ENCODE measurements at places on chromosomes 7 and 10.

- DNase-seq = no peak
These were observed 13.7 kb upstream of the USP6NL start for GRCh38 chr10:11625019-11625735.

DNA sequence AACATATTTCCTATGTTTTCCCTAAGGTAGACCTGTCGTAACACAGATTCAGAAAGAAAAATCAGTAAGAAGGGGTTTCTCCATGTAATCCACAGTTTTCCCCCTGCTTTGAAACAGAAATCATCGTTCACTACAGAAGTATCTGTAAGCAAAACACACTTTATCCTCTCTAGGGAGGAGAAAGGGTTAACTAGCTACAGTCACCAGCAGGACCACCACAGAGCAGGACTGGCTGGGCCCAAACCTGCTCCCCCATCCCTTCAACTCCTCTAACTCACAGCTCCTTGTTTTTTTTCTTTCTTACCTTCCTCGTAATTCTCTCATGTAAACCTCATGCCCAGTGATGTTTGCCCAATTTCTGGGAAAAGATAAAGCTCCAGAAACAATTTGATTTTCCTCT is 167.7 kb downstream of the RAPGEF5 start:
- no peak for DNase-seq

DNA sequence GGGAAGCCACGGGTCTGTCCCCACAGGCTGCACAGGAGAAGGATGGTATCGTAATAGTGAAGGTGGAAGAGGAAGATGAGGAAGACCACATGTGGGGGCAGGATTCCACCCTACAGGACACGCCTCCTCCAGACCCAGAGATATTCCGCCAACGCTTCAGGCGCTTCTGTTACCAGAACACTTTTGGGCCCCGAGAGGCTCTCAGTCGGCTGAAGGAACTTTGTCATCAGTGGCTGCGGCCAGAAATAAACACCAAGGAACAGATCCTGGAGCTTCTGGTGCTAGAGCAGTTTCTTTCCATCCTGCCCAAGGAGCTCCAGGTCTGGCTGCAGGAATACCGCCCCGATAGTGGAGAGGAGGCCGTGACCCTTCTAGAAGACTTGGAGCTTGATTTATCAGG is 8.1 kb downstream of the ZKSCAN1 start:
- no peak for DNase-seq

DNA sequence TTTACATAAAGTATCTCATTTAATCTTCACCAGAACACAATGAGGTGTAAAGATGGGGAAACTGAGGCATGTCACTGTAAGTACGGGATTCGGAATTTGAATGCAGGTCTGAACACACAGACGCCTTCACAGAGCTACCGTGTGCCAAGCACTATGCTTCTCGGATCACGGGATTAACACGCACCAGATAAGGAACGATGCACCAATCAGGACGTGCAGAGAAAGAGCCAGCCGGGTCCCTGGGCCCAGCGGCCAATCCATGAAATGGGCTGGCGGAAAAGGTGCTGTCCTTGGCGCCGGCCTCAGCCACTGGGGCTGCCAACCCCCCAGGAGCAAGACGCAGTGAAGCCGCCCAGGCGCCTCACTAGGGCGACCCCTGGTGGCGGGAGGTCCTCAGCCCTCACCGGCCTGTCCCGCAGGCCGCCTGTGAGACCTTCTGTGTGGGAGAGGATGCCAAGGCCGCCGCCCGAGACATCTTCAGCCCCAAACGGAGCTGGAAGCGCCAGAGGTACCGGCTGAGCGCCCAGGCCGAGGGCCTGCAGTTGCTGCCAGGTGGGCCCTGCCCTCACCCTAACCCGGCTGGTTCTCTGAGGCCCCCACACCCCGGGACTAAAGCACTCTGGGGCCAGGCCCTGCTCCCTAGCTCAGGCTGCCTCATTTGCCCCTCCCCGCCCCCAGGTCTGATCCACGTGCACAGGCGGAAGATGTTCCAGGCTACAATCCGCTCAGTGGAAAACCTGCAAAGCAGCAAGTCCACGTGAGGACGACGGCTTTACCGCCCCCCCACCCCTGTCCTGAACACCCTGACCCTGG is 15.6 kb downstream of the ATG9B start:
- no peak for DNase-seq

GRCh38 chr7:106623853-106624252 is 37.1 kb downstream of the CCDC71L start:
- no peak for DNase-seq

DNA sequence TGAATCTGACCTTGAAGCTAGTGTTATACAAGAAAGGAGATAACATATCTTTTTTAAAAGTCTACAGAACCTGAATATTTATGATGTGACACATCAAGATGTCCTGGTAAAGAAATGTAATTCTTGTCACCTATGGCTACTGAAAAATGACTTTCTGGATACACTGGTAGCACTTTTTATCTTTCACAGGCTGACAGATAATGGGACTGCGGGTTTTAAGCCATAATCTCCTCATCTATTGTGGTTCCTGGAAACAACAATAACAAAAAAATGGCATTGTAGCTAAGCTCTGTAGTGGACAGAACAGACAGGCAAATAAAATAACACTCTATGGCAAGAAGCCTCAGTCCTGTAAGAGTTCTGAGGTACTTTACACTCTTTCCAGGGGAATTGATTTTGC is 31.6 kb upstream of the YAE1 start:
- DNase-seq = no peak

GRCh38 chr10:33155720-33156638 is 178.5 kb downstream of the NRP1 start:
- no peak for DNase-seq

DNA sequence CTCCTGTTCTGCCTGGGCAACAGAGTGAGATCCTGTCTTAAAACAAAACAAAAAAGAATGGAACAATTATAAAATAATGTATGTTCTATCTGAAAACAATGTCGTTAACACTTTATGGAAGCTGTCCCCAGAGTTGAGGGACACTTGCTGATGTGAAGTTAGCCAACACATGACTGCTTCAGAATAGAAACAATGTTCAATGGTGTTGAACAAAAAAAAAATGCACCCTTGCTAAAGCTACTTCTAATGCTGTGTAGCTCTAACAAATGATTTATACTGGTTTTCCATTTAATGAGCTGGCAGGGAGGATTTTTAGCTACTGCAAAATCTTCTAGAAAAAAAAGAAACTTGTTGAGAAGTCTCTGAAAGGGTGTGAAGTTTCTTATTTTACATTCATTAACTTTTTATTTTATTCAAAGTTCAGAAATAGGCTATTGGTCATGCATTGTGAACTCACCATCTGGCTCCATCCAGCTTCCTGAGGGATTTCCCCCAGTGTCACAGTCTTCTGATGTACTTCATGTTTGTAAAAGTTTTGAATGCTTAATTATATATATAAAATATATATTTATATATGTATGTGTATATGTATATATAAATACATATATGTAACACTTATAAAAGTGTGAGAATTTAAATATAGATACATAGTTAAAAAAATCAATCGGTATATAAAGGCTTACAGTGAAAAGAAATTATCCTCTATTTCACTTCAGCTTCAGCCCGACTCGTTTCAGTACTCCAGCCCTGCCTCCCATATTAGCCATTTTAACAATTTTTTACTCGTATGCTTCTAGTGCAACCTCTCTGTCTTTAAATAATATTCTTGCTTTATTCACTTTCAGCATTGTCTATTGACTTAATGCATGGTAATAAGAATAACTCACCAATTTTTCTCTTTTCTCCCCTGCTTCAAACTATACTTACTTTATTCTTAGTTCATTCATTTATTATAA is 35.0 kb downstream of the HDAC9 start:
- DNase-seq = no peak

DNA sequence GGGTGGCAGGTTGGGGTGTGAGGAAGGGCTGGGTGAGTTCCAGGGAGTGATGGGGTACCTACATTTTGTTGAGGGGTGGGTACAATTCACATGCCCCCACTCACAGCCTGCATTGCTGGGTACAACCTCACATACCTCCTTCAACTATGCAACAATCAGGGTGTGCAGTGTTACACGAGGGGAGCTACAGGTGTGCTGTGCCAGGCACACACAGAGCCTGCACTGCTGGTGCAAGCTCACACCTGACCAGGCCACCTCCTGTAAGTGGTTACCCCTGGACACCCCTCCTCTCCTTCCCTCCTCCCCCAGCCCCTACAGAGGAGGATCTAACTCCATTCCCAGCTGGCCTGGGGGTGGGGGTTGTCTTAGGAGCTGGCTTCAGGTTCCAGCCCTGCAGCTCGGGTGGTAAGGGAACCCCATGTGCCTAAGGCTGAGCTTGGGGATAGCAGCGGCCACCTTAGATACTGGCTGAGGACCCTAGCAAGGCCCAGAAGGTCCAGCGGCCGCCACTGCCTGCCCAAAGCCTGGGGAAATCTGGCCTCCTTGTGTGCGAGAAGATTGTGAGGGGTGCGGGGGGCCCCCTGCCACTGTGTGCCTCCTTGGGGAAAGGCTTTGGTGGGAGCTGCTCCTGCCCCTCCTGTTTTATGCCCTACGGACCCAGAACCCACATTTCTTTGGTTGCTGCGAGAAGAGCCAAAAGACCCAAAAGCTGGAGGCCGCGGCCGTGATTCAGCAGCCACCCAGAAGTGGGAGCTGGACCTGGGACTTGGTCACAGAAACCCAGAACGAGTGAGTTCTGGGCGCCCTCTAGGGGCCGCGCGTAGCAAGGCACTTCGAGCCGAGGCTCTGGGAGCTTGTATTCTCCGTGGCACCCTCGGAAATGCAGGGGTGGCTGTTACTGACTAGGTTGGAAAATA is 10.8 kb downstream of the TLX1 start:
- DNase-seq = no peak
